ENCODE measurements at places on chromosomes 1 and 21.

DNA sequence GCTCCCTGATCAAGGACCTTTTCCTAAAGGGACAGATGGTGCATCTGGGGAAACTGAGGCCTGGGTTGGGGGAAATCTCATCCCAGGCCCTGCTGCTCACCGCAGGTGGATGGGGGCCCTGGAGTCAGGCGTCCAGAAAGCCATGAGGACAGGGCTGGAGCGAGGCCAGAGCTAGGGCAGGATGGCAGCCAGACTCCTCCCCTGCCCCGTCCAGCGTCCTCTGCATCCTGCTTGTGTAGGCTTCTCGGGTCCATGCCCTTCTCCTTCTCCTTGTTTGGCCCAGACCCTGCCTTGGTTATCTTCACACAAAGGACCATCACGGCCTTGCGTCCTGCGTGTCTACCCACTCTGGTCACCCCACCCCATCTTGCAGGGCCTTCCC is 43.0 kb downstream of the TRIM11 start:
- DNase-seq = no peak

DNA sequence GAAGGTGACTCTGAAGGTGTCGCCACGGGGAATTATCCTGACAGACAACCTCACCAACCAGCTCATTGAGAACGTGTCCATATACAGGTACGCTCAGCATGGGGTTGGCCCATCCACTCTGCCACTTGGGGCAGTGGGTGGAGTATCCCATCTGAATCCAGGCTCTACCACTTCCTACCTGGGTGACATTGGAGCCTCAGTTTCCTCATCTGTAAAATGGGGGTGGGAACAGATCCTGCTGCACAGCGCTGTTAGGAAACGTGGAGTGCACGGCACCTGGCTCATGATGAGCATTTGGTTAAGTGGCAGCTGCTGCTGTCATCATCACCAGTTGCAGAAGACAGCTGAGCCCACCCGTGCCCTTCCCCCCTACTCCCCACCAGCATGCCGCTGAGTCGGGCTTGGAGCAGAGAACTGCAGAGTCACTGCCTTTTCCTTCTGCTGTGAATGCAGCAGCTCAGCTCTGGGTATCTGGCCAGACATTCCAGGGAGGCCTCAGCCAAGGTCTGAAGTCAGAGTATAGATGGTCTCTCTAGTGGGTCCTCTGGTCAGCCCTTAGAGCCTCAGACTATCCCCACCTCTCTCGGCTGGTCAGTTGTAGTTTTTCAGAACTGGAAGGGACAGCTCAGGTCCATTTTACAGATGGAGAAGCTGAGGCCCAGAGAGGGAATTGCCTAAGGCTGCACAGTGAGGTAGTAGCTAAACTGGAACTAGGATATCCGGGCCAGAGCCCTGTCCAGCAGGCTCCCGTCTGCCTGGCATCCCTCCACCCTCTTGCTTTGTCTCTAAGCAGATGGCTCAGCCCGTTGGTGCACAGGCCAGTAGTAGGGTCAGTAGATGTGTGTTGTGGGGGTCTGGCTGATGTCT is 11.7 kb downstream of the LDLRAP1 start:
- no peak for DNase-seq

GRCh38 chr1:26890467-26890796 is 349 bp upstream of the GPN2 start:
- no peak for DNase-seq

GRCh38 chr1:84078108-84078841 is 65.8 kb upstream of the PRKACB start:
- peak; percentile 60 for DNase-seq

DNA sequence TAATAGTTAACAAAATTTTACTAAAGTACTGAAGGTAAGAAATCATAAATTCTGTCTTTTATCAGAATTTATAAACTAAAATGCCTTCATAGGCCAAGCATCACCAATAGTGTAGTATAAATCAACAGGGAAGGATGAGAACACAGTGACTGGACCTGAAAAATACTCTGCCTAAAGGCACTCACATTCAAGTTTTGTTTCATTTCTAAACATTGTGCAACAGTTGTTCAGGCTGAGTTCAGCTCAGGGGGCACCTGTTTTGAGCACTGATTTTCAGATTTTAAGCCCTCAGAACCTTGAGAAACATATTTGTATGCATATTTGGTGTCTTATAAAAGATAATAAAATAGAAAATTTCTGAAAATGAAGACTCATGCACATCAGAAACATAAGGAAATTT is 12.4 kb downstream of the ACBD6 start:
- DNase-seq = no peak

DNA sequence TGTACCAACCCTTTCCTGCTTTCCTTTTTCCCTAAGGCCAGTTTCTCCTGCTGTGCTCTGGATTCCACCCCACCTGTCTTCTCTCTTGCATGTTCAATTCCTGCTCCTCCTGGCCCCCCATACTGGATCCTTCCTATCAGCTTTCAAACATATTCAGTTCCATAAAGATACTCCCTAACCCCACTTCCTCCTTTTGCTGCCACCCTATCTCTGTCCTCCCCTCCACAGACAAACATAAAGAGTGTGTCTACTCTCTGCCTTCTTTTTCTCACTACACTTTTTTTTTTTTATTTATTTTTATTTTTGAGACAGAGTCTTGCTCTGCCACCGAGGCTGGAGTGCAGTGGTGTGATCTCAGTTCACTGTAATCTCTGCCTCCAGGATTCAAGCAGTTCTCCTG is 16.9 kb upstream of the RPF1 start:
- DNase-seq = no peak

GRCh38 chr1:3650248-3651025 is 534 bp upstream of the WRAP73 start:
- DNase-seq = no peak

GRCh38 chr1:10980094-10980577 is 32.3 kb upstream of the TARDBP start:
- peak; percentile 84 for DNase-seq

GRCh38 chr1:89465201-89465600 is 59.4 kb upstream of the LRRC8B start:
- DNase-seq = no peak

DNA sequence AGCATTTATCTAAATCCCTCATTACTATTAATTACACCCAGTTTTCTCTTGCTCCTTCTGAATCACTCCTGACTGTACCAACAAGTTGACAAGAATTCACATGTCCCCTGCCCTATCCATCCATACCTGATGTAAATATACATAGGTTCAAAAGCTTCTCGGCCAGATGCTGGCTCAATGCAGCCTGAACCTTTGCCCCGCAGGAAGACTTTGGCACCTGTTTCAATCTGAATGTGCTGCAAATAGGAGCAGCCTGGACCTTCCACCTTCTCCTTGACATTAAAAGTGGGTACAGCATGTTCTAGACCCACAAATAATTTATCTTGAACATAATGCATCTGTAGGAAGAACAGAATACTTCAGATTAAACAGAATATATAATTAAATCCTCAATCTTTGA is 8.7 kb downstream of the KHDC4 start:
- DNase-seq = no peak

DNA sequence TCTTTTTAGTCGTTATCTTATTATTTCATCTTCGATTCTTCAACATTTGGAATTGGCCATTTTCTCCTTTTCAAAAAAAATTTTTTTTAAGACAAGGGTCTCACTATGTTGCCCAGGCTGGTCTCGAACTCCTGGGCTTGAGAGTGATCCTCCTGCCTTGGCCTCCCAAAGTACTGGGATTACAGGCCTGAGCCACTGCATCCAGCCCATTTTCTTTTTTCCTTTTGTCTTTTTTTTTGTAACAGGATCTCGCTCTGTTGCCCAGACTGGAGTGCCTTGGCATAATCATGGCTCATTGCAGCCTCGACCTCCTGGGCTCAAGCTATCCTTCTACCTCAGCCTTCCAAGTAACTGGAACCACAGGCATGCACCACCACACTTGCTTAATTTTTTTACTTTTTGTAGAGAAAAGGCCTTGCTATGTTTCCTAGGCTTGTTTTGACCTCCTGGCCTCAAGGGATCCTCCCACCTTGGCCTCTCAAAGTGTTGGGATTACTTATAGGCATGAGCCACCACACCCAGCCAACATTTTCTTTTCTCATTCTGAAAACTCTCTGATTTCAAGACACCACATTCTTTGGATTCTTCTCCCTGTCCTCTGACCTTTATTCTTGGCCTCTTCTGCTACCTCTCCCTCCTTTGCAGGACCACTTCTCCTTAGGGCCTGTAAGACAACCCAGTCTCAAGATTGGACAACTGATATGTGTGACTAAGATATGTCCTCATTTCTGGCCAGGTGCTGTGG is 6.0 kb upstream of the MAP1LC3C start:
- peak; percentile 70 for DNase-seq

DNA sequence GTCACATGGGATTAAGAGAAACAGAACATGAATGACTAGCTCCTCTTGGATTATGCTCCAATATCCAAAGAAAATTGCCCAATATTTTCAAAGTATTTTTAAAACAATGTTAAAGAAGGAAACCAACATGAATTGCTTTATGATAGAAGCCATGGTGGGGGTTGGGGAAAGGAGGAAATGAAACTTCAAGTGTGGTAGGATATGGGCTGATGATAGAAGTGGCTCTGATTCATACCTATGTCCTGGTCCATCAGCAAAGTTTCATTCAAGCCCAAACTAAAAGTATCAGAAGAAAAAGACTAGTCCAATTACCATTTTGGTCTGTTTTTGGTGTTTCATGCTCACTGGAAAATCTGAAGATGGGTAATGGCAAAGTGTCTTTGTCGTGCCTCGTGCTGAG is 104.2 kb upstream of the PROX1 start:
- DNase-seq = no peak

- no peak for DNase-seq
These were observed 105.6 kb downstream of the NTPCR start for GRCh38 chr1:233055879-233056641.

DNA sequence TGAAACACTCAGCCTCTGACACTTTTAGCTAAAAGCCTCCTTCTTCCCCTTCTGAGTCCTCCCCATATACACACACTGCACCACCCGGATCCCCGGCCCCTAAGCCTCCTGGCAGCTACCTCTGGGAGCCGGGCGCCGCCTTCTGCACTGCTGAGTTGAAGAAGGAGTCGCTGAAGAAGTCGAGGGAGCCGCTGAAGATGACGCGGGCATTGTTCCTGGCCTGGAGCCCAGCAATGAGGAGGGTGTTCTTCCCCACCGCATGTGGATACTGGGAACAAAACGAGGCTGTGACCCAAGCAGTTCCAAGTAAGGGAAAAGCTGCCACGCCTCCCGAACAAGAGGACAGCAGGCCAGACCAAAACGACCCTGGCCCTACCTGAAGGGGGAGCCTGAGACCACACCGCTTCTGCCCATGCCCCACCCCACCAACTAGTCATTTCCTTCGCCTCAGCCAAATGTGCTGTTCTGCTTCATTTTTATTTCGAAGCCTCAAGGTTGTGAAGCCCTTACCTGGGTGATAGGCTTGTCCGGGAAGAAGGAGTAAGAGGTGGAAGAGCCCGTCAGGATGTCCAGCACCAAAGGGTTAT is 7.0 kb downstream of the DDOST start:
- no peak for DNase-seq

- DNase-seq = no peak
These were observed 63.1 kb upstream of the SLC2A1 start for GRCh38 chr1:43021547-43022474.

DNA sequence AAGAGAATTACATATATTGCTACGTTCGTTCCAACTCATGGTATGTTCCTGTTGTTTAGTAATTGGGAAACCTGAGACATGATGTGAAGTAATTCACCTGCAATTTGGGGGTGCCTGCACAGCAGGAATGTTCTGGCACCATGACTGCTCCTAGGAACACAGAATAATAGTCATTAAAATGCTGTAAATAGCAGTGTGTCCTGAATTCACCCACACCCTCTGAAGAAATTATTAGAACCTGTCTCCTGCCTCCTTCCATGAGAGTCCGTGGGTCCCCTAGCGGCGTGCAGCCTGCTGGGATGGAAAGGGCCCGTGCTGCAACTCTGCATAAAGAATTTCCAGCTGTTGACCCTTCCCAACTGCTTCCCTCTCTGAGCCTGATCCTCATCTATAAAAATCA is 143.1 kb downstream of the PCBP3 start:
- no peak for DNase-seq

DNA sequence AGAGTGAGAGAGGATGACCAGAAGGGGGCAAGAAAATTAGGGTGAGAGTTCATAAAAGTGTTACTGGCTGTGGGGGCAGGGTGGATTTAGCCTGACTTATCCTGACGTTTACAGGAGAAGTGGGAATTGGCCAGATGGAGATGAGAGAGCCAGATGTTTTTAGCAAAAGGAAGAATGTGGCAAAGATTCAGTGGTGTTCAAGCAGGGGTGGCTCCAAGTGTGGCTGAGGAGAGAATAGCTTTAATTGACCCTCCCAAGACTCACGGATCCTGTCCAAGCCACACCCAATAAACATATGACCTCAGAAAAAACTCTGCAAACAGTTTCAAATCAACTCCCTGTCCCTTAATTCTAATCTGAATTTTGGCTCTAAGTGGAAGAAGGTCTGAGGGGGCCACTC is 35.2 kb upstream of the EDEM3 start:
- no peak for DNase-seq

DNA sequence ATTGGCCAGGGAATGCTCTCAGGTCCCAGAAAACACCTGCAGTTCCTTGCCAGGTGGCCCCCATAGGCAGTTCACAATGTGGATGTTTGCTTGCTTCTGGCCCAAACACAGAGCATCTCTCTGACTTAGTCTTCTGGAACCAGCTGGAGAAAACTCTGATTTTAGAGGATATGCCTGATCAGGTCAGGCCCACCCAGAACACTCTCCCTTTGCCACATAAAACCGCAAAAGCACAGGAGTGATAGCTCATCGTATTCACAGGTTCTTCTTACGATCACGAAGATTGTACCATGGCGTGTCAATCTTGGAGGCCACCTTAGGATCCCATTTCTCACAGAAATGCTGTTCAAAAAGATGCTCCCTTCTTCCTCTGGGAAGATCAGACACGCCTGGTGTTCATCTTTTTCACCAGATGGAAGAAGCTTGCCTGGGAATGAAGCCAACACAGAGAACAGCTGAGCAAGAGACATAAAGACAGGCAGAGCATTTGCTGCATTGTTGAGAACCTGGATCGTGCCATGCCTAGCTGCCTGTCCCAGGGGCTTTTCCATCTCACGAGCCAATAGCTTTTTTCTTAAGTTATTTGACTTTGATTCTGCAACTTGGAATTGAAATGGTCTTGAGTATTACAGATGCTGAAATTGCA is 11.6 kb upstream of the CD247 start:
- DNase-seq = peak; percentile 19

DNA sequence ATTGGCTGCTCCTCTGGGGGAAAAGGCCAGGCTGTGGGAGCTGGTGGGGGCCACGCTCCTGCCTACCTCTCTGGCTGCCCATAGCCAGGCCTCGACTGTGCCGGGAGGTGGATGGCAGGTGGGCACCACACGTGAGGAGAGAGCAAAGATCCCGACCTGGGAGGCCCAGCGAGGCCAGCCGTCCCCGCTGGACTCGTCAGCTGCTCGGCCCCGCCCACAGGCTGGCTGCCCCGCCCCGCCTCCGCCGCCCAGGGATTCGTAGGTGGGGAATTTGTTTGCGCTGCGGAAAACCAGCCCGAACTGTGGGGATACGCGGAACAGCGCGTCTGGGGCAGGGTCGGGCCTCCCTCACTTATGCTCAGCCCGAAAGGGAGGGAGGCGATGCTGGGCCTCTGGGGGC is 31.7 kb downstream of the TP73 start:
- DNase-seq = peak; percentile 18
